Epithelial cell of esophagus (primary cell): ENCODE measurements at places on chromosomes 6 and 20.

GRCh38 chr20:44579313-44580081 lies 2.9 kb upstream of the PKIG start:
- DNase-seq: no peak

- DNase-seq: peak; percentile 47
Observed at GRCh38 chr20:62628691-62629090, 13.6 kb upstream of the SLCO4A1 start.

DNA sequence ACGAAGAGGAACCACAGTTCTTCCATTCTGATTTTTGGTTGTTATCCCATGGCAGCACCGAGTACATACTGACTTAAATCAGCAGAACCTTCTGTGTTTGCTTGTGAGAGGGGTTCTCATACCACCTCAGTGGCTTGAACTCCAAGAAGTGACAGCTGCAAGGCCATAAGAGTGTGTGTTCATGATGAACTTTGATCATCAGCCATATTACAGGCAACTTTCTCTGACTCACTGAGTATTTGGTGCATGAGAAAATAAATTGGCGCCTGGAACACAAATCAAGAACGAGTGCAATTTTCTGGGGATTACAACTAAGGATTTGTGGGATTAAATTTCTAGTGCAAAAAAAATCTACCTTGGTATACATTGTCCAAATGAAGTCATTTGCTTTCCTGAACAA lies 68.9 kb downstream of the CYP39A1 start:
- no peak for DNase-seq

DNA sequence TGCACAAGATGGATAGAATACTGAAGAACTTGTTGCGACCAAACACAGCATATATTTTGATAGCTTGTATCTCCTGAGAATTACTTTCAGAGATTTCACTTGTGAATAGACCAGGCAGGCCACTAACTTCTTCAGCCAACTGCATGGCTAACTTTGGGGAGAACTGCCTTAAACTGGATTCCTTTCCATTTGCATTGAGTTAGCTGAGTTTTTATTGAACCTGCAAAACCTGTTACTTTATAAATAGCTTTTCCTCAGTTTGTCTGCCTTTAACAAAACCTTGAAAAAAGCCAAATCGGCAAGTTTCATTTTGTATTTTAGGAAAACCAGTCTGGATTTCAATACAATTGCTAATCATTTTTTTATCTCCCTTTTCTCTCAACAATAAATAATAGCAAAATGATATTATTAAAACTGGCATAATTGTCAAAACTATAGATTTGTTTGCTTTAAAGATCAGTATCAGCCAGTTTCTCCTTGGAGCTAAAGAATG lies 72.6 kb upstream of the SCGN start:
- DNase-seq: no peak

GRCh38 chr6:153085239-153085638 lies 45.8 kb downstream of the RGS17 start:
- no peak for DNase-seq

- no peak for DNase-seq
Observed at GRCh38 chr6:144064402-144065212, 30.8 kb downstream of the SF3B5 start.

DNA sequence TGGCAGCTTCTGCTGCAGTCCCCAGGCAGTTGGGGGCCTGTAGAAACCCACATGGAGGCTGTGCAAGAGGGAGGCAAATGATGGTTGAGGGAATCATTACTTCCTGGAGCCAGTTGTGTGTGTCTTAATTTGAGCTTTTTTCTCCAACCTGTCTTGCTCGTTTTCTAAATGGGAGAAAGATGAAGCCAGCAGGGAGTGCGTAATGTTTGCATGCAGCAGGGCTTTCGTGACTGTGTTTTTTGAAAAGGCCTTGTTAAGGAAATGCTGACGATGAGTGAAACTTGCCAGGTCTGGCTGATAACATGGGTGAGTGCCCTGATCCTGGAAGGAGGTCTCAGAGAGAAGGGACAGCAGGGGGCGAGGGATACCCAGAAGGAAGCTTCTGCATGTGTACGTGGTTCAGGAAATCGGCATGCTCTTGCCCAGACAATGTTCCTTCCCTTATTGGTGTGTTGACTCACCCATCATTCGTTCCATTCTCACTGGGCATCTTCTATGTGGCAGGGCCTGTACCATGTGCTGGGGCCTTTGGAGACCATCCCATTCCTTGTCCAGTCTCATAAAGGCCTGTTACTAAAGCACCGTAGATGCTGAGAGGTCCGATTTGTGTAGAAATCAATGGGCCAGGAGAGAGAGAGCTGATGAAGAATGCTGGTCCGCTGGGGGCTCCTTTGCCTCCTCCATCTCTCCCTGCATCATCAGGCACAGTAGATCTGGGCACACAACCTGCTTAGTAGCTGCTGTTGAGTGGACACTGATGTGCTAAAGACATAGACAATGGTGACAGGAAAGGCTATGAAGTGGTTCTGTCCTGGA lies 27.4 kb downstream of the GLP1R start:
- no peak for DNase-seq

DNA sequence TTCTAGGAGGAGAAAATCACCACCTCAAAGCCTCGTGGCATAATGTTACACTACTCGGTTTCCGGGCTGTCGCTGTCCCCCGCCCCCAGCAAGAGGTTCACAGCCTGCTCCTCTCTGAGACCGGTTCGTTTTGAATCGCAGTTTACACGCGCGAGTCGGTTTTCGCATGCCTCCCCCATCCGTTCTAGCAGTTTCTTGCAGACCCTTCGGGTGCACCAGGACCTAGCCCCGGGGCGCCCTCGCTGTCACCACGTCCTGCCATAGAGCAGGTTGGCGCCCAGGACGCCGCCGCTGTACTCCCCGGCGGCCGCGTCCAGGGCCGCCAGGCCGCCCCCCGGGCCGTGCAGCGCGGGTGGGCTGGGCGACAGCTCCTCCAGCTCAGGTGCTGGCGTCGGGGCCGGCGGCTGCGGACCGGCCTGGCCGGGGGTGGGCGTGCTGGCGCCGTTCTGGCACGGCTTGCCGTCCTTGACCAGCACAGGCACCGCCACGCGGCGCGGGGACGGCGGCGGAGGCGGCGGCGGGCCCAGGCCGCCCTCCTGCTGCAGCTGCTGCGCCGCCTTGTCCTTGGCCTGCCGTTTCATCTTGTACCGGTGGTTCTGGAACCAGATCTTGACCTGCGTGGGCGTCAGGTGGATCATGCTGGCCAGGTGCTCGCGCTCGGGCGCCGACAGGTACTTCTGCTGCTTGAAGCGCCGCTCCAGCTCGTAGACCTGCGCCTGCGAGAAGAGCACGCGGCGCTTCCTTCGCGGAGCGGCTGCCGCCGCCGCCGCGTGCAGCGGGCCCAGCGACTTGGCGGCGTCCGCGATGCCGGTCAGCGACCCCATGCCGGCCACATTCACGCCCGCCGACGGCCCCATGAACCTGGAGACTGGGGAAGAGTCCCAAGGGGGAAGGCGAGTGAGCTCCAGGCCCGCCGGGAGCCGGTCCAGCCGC lies 1.4 kb downstream of the NKX2-4 start:
- DNase-seq: peak; percentile 41

- DNase-seq: no peak
Observed at GRCh38 chr6:513961-514360, 122.4 kb downstream of the IRF4 start.

GRCh38 chr20:37733416-37733815 lies 39.6 kb downstream of the CTNNBL1 start:
- no peak for DNase-seq
